ENCODE measurements at places on chromosomes 2 and 18. TPM values are rescaled to one million over a fixed set of nuclear protein-coding genes. Genes with fewer than 3 reads are reported as not detected.

Gene SPEG
- 0.89 TPM for total RNA-seq

Gene ALPI
- total RNA-seq = not detected

Gene SERPINB13
- not detected for total RNA-seq

Gene MGAT4A
- total RNA-seq = 49.4 TPM

Gene CCDC74A
- total RNA-seq = 3.5 TPM
